GM23338 (cell line): ENCODE measurements at places on chromosomes 6 and 20.

- H3K36me3 ChIP-seq, result no peaks in the 10 kb centered on the region
- no peak for DNase-seq
- peaks cover 27% of the 10 kb centered on the region for H3K4me1 ChIP-seq
- no peak overlapping the region for H3K4me3 ChIP-seq
These were observed 6.7 kb downstream of the SFT2D1 start for GRCh38 chr6:166335378-166336302.

DNA sequence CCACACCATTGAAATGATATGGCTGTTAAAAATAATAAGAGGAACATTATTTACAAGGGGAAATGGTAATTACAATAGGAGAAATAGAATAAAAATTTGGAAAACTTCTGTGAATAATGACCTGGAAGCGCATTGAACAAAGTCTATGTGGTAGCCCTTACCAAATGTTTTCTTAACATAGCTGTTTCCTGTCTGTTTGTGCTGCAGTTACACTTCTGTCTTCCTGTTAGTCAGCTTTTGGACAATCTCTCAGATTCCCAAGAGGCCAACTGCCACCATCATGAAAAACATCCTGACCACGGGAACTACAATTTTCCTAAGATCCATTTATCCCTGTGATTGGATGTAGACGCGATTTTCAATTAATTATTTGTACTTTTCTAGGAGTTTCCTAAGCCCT is 754.4 kb upstream of the MARCKS start:
- H3K36me3 ChIP-seq, result no peaks in the 10 kb centered on the region
- no peaks in the 10 kb centered on the region for H3K27me3 ChIP-seq
- no peak for DNase-seq
- H3K27ac ChIP-seq, result no peak overlapping the region
- H3K4me1 ChIP-seq, result no peaks in the 10 kb centered on the region

GRCh38 chr6:12419631-12420272 is 129.6 kb downstream of the EDN1 start:
- H3K4me3 ChIP-seq, result no peak overlapping the region
- no peaks in the 10 kb centered on the region for H3K36me3 ChIP-seq
- no peak overlapping the region for H3K27ac ChIP-seq
- H3K4me1 ChIP-seq, result no peaks in the 10 kb centered on the region
- H3K27me3 ChIP-seq, result no peaks in the 10 kb centered on the region

- H3K27me3 ChIP-seq, result peaks cover 51% of the 10 kb centered on the region
- H3K4me1 ChIP-seq, result no peaks in the 10 kb centered on the region
- DNase-seq, result no peak
- no peaks in the 10 kb centered on the region for H3K36me3 ChIP-seq
- H3K27ac ChIP-seq, result no peak overlapping the region
These were observed 4.2 kb downstream of the HLA-G start for GRCh38 chr6:29831776-29832175.
